ENCODE measurements at places on chromosomes 4 and X.

GRCh38 chr4:184851200-184851541 is 25.4 kb upstream of the ACSL1 start:
- DNase-seq, result no peak

DNA sequence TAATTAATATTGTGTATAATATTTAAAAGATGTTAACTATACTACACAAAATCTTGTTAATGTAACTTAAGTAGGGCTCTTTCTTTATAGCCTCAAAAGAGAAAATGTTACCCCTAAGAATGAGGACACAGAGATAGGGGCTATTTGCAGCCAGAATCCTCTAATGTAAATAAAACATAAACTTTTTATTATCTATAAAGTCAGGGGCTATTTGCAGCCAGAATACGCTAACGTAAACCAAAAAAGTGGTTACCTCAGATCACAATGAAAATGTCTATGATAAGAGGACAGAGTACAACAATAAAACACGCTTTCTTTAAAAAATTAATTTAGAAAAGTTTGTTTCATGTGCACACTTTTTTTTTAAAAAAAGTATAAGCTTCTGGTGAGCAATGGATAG is 229.9 kb upstream of the PITX2 start:
- DNase-seq, result no peak

GRCh38 chr4:154559494-154560418 is 3.1 kb upstream of the FGB start:
- DNase-seq, result no peak

- DNase-seq, result no peak
Observed at GRCh38 chrX:102339312-102340298, 92.6 kb downstream of the NXF2 start.

DNA sequence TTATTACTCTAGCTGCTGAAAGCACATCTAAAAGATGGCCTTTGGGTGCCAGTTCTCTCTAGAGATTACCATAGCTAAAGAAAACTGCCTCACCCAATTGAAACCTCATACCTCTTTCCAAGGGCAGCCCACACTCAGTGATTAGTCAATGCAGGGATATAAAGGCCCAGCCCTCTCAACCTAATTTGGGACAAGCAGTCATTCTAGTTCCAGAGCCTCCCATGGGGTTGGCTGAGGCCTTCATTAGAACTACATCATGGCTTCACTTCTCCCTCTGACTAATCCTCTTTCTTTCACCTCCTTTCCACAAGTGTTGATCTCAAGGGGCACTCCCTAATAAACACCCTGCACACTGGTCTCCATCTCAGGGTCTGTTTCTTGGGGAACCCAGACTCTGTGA is 38.5 kb upstream of the C1GALT1C1 start:
- DNase-seq, result no peak

GRCh38 chrX:11137543-11138139 is 26.5 kb downstream of the HCCS start:
- no peak for DNase-seq

- no peak for DNase-seq
Observed at GRCh38 chr4:184819786-184820185, 6.0 kb downstream of the ACSL1 start.

GRCh38 chr4:172986114-172986513 is 182.5 kb upstream of the GALNT7 start:
- no peak for DNase-seq

GRCh38 chr4:58063404-58064160 is 953.4 kb upstream of the IGFBP7 start:
- no peak for DNase-seq

- no peak for DNase-seq
Observed at GRCh38 chr4:78608684-78609083, 57.1 kb downstream of the ANXA3 start.

GRCh38 chr4:182805321-182805720 is 111.9 kb downstream of the DCTD start:
- DNase-seq, result no peak

DNA sequence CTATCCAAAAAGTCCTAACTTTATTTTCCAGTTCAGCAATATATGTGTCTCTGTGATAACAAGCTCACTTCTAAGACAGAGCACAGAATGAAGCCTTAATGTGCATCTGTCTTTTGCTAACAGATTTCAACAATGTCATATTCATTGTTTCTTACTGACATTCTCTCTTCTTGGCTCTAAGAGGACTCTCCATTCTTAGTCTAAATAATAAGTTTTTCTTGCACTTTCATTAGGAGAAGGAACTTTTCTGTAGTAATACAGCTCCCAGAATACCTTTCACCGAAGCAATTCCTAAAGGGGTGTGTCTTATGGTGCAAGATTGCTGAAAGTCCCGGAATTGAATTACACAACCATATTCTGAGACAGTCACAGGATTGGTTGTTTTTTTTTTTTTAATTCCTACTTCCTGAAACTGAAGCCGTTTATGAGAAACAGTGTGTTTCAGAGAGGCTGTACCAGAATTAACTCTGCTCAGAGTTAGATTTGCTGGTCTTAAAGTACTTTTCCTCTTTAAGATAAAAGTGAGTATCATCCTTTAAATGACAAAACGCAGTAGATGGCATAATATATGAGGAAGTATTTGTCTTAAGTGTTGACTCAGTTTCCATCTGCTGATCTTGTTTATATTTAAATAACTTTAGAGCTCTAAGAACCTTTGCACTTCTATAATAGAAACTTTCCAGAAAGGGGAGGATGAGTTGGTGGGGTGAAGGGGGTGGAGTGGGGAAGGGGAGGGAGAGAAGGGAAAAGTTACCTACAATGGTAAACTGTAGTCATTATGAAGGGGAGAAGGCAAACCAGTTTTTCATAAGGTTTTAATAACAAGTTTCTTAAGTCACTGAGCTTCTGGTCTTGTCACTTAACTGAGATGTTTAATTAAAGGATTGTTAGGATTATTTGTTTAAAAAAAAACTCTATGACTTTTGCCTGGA is at the start of gene ALPK1:
Gene ALPK1, plus strand, starts transcription at position 421 of the 932 bp plus-strand sequence.
- DNase-seq, result no peak

- DNase-seq, result no peak
Observed at GRCh38 chr4:148271166-148271565, 171.0 kb downstream of the NR3C2 start.

- no peak for DNase-seq
Observed at GRCh38 chrX:136920001-136920400, 39.5 kb upstream of the RBMX start.

- DNase-seq, result no peak
Observed at GRCh38 chr4:152700151-152700550, 20.4 kb upstream of the TMEM154 start.

DNA sequence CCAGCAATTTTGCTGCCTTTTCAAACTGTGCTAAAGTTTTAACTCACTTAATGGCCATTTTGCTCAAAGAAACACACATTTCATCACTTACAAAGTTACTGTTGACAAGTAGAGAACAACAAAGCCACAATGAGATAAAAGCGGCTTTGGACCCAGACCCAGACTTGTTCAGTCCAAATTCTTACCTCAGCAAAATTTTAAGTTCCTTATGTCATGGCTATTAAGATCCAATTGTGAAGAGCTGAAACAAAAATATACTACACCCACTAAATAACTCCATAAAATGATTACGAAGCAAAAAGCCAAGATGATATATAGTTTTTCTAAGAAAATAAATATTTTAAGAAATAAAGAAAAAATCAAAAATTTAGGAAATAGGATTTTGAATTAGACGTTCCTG is 137.0 kb upstream of the INPP4B start:
- DNase-seq, result no peak

DNA sequence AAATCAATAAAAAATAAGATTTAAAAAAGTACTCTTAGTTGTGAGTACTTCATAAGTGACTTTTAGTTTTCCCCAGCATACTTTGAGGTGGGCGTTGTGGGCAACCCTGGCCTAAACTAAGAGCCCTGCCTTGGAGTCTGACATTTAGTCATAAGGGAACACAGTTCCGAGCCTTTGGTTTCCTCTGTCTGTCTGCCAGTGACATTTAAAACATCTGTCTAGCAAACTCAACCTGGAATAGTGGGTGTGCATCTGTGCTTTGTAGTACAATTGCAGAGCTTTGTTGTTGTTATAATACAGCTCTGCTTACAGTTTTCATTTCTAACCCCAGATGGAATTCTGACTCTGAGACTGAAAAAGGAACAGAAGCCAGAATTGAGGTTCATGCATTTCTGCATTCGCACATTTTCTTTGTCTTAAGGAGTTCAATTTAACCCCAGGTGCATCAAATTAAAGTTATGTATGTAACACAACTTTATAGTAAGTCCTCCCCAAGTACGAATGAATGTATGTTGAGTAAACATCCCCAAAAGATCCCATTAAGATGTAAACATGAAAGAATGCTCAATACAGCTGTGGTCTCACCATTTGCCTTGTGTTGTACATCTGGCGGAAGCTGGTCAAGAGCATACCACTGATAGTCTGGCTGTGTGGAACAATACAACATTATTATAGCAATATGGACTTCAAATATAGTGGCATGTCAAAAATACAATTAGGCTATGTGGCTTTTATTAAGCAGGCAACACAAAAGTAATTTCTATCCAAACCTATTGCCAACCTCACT is 25.9 kb downstream of the TNIP3 start:
- no peak for DNase-seq

GRCh38 chr4:183541752-183542040 is 36.8 kb downstream of the ING2 start:
- no peak for DNase-seq
